ENCODE measurements at places on chromosomes 4 and X.

DNA sequence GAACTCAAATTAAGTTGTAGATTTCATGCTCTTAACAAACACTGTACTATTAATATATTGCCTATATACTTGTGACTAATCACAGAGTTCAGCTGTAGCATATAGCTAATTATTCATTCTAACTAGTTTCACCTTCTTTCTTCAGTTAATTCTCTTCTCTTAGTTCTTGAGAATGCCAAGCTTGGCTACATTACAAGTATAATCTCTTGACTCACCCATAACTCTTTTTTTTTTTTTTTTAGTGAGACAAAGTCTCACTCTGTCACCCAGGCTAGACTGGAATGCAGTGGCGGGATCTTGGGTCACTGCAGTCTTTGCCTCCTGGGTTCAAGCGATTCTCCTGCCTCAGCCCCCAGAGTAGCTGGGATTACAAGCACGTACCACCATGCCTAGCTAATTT, 5.4 kb downstream of the KLHL5 start:
- no peak for DNase-seq

GRCh38 chrX:132900633-132901293, 57.7 kb downstream of the HS6ST2 start:
- no peak for DNase-seq

DNA sequence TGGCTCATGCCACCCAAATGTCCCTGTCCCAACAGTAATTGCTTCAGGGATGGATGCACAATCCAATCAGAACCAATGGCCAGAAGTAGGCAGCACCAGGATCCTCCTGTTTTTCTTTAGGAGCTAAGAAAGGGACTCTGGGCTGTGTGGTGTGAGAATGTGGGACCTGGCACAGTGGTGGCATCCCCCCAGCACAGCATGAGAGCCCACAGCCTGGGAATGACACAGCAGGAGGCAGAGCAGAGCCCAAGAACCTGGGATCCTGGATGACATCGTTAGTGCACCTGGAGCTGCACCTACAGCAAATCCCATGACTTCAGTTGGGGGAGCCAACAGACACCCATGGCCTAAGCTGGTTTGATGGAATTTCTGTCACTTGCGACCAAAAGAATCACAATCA, 70.7 kb upstream of the C4orf50 start:
- DNase-seq: no peak

DNA sequence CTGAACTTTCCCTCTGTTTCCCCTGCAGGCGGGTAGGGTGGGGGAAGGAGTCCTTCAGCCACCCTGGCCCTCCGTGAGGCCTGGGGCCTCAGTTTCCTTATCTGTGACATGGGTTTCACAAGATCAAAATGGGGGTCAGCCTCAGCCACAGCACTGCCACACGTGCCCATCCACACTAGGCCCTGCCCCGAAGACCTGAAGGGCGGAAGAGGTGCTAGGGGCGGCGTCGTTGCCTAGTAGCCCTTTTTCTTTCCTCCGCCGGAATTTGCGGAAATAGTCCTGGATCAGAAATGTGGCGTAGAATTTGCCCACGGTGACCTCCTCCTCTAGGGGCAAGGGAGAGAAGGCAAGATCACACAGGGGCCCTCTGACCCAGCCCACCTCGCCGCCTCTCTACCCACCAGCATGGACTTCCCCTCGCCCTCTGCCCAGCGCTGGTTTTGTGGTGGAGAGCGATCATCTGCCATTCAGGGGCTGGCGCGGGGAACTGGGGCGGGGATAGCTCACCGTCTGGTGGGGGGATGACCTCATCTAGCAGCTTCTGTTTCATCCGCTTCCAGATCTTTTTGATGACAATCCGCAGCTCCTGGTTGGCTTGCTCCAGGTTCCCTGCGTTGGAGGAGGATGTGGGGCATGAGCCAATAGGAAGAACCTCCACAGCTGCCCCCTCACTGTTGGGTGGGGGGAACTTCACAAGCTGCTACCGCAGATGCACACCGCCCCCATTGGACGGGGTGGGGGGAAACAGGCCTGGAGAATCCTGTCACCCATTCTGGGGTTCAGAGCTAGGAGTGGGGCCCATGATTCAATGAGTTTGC, 9.7 kb upstream of the SYP start:
- peak; percentile 9 for DNase-seq

DNA sequence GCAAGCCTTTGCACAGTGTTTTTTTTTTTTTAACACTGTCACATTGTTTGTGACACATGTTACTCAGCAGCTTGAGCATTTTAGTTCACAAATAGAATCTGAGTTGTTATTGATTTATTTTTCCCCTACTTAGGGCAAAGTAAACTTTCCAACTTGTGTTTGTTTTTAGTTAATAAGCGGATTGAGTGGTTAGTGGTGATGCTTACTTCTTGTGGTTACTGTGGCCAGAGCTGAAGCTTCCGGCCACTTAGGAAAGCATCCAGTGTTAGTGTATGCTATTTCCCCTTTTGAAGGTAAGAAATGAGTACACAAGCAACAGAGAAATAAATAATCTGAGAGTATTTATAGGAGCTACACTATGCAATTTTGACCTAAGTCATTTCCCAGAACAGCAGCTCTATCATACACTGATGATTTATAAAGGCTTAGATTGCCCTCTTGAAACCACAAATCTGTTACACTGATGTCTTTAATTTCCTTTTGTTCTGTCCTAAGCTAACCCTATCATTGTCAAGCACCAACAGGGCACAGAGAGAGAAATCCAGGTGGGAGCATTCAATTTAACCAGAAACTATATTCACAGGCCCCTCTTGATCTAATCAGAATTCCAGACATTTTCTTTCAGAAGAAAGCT, 2464.6 kb downstream of the PCDH7 start:
- DNase-seq: peak; percentile 1

DNA sequence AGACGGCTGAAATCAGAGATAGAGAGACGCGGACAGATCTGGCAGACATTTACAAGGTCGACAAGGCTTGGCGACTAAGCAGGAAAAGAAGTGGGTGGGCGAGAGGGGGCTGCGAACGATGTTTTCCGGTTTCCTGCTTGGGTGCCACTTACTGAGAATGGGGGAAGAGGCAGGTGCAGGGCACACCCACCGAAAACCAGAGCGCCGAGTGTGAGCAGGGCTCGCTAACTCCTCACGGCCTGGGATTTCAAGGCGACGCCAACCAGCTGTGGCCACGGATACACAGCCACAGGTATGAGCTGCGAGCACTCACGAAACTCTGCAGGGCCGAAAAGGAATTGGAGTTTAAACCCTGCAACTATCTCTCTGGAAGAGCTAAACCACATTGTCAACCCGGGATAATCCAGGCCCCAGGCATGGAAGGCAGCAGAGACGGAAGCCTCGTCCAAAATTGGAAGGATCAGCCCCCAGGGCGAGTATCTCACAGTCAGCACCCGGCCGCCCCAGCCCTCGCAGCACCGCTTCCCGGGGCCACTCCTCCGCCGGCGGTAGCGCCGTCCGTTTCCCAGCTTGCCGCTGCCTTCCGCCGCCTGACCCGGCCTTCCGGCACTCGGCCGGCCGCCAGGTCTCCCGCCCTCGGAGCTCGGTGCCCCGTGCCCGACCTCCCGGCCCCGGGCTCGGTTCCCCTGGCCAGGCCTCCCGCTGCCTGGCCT, 778 bp downstream of the CASP3 start:
- DNase-seq: no peak

- DNase-seq: peak; percentile 47
Observed at GRCh38 chr4:113840861-113841260, 79.3 kb upstream of the CAMK2D start.

DNA sequence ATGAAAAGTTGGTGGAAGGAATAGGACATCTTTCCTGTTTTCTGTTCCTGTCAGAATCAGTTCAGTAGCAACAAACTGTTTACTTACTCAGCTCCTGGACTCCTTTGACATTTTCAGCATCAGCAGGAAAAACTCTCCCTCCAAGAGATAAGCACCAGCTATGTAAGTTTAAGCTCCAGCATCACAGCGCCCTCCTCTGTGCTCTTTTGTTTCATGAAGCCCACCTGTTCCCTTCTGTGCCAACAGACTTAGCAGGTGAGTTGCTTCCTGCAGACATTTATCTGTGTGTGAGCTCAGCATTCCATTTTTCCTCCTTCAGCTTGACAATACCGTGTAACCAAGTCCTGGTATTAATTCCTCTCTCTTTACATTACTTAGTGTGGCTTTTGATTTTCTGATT, 644.1 kb upstream of the AGA start:
- no peak for DNase-seq

DNA sequence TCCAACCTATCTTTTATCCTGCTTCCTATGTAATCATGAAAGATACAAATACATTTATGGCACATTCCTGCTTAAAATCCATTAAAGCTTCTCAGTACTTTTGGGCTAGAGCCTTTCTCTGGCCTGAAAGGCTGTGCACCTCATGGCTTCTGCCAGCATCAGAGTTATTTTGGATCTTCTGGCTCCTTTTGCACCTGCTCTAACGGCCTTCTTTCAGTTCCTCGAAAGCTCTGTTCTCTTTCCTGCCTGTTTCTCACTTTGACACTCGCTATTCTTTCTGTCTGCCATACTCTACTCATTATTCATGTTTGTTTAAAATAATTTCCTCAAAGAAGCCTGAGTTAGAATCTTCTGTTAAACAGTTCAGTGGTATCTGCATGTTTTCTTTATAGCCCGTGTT, 86.0 kb downstream of the LRP2BP start:
- no peak for DNase-seq

GRCh38 chr4:71147261-71147660, 153.8 kb downstream of the DCK start:
- no peak for DNase-seq

DNA sequence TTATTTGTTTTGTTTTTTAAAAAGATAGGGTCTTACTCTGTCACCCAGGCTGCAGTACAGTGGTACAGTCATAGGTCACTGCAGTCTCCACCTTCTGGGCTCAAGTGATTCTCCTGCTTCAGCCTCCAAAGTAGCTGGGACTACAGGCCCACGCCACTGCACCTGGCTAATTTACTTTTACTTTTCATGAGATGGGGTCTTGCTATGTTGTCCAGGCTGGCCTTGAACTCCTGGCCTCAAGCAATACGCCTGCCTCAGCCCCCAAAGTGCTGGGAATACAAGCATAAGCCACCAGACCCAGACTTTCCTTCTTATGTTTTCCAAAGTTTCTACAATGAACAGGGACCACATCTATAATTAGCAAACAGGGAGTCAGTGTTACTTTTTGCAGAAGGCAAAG, 37.9 kb upstream of the MXD4 start:
- DNase-seq: no peak

- DNase-seq: no peak
Observed at GRCh38 chr4:168437192-168437943, 42.9 kb downstream of the DDX60L start.

DNA sequence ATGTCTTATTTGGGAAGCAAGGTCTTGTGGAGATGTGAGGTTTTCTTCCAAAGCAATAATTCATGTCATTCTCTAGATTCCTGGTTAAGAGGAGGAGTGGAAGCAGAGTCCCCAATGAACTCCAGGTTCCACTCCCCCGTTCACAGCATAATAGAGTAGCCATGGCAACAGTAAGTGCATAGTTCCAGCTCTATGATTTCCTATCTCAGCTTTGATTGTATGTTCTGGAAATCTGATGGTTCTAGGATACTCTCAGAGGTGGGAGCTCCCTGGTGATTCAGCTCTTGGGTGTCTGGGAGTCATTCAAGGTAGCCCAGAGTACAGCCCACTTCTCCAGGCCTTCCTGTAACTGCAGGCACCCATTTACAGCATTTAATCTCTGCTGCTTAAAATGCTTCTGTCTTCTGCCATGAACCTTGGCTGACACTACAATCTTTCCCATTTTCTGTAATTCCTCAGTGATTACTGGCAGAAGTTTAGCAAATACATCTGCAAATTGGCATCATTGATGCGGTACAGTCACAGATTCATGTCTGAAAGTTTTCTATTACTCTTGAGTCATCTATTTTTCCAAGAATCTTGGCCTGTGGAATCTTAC, 242.0 kb downstream of the MAPK10 start:
- peak; percentile 84 for DNase-seq

GRCh38 chrX:9318766-9319165, 146.1 kb upstream of the TBL1X start:
- DNase-seq: no peak

- no peak for DNase-seq
Observed at GRCh38 chrX:110008011-110008635, 5.2 kb downstream of the TMEM164 start.

GRCh38 chr4:71009086-71009485, 15.6 kb downstream of the DCK start:
- no peak for DNase-seq

- no peak for DNase-seq
Observed at GRCh38 chrX:790783-791360, 160.3 kb downstream of the SHOX start.

GRCh38 chrX:50697691-50698090, 116.3 kb downstream of the SHROOM4 start:
- DNase-seq: peak; percentile 11

DNA sequence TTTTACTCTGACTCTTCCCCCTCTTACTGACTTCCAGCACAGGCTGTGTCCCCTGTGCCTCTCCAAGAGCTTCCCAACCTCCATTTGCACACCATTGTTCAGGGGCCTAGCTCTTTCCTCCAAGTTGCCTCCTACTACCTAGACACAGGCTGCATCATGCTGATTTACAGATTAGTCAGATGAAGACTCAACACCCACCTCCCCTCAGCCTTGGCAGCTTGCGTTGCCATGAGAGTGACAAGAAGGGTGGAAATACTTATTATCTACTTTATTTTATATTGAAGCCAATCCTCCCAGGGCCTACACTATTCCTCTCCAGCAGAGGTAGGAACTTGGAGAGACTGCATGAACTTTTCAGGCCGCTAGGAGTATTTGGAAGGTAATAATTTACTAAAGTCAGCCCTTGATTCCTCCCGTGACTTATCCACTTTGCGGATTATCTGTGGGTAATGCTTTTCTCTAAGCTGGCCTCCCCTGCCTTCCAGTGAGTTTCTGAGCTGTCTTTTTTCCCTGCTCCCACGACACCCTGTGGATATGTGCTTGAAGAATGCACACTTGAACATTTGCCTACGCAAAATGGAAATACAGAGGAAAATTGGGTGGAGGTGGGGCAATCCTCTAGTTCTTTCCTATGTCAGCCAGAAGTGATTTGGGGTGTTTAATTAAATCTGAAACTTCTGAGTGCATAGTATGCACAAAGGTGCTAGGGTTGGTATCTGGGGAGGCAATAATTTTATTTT, 74.1 kb upstream of the TMEM164 start:
- DNase-seq: no peak

GRCh38 chr4:141759796-141760425, 123.5 kb downstream of the IL15 start:
- DNase-seq: peak; percentile 38

DNA sequence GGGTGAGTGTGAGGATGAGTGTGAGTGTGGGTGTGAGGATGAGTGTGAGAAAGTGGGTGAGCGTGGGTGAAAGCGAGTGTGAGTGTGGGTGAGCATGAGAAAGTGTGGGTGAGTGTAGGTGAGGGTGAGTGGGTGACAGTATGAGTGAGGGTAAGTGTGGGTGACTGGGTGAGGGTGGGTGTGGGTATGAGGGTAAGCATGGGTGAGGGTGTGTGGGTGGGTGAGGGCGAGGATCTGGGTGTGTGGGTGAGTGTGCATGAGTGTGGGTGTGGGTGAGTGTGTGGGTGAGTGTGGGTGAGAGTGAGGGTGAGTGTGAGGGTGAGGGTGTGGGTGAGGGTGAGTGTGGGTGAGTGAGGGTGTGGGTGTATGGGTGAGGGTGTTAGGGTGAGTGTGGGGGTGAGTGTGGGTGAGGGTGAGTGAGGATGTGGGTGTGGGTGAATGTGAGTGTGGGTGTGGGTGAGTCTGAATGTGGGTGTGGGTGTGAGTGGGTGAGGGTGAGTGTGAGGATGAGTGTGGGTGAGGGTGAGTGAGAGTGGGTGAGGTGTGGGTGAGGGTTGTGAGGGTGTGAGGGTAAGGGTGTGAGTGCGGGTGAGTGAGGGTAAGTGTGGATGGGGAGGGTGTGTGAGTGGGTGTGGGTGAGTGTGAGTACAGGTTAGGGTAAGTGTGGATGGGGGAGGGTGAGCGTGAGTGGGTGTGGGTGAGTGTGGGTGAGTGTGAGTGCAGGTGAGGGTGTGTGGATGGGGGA, 48.9 kb downstream of the ING2 start:
- DNase-seq: no peak

Measured in foreskin fibroblast (primary cell).